ENCODE measurements at places on chromosomes 4 and X. TPM values are rescaled to one million over a fixed set of nuclear protein-coding genes. Genes with fewer than 3 reads are reported as not detected.

SSX4B gene
- not detected for total RNA-seq

ZNF157 gene
- not detected for total RNA-seq

AFP gene
- 2.3 TPM for total RNA-seq

CHRDL1 gene
- not detected for total RNA-seq

PASD1 gene
- total RNA-seq = not detected

FAM133A gene
- 0.85 TPM for total RNA-seq

GLOD5 gene
- not detected for total RNA-seq

SYNPO2 gene
- 0.96 TPM for total RNA-seq

SHROOM2 gene
- 0.27 TPM for total RNA-seq

GASK1B gene
- 0.53 TPM for total RNA-seq

NRK gene
- not detected for total RNA-seq

NAP1L2 gene
- total RNA-seq = 0.86 TPM

CNGA1 gene
- not detected for total RNA-seq

PRDM5 gene
- total RNA-seq = 4.9 TPM

CYSLTR1 gene
- not detected for total RNA-seq

CENPVL2 gene
- total RNA-seq = not detected

ADH1A gene
- not detected for total RNA-seq

CCNA2 gene
- total RNA-seq = 47.8 TPM
